Activated CD4-positive, alpha-beta T cell treated with anti-CD3 and anti-CD28 coated beads, Interleukin-2, amount 10 ng/mL, durations not matched to agents 7 days and 5 days (primary cell): ENCODE measurements at places on chromosomes 3 and 15. TPM values are rescaled to one million over a fixed set of nuclear protein-coding genes. Genes with fewer than 3 reads are reported as not detected.

GRCh38 chr15:55247311-55247710 lies 42.3 kb downstream of the RAB27A start:
- H3K4me1 ChIP-seq = peaks cover 64% of the 10 kb centered on the region
- H3K27ac ChIP-seq = no peak overlapping the region
- H3K27me3 ChIP-seq = no peaks in the 10 kb centered on the region
- H3K4me3 ChIP-seq = no peak overlapping the region
- DNase-seq = no peak

The TRIM42 gene
- not detected for total RNA-seq

- no peak overlapping the region for H3K4me3 ChIP-seq
- H3K27me3 ChIP-seq = no peaks in the 10 kb centered on the region
- H3K27ac ChIP-seq = no peak overlapping the region
- no peak for DNase-seq
- no peaks in the 10 kb centered on the region for H3K36me3 ChIP-seq
These were observed 235.2 kb upstream of the VEPH1 start for GRCh38 chr3:157738441-157738840.

DNA sequence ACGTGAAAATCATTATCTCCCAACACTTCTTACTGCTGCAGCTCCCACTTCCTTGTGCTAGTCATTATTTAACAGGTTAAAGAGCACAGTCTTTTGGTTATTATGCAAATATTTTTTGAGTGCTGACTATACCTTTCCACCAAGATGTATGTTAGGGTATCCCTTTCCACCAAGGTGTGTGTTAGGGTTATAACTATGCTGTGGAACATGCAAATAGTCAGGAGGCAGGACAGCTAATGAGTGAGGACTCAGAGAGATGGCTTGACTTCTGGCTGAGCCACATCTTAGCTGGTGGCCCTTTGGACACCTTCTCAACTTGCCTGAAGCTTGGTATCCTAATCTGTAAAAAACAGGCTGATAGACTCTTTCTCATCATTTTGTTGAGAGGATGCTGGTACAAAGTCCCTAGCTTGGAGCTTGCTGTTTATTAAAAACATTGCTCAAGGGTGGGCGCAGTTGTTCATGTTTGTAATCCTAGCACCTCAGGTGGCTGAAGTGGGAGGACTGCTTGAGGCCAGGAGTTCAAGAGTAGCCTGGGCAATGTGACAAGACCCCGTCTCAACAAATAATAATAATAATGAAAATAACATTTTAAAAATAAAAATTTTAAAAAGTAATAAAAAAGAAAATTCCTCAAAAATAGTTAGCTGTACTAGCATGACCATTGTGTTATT lies 160.5 kb upstream of the ADAMTS9 start:
- no peaks in the 10 kb centered on the region for H3K4me1 ChIP-seq
- DNase-seq = no peak
- H3K27me3 ChIP-seq = no peaks in the 10 kb centered on the region
- H3K36me3 ChIP-seq = no peaks in the 10 kb centered on the region
- no peak overlapping the region for H3K4me3 ChIP-seq

The IL17RD gene
- not detected for total RNA-seq

The TIMP4 gene
- not detected for total RNA-seq

DNA sequence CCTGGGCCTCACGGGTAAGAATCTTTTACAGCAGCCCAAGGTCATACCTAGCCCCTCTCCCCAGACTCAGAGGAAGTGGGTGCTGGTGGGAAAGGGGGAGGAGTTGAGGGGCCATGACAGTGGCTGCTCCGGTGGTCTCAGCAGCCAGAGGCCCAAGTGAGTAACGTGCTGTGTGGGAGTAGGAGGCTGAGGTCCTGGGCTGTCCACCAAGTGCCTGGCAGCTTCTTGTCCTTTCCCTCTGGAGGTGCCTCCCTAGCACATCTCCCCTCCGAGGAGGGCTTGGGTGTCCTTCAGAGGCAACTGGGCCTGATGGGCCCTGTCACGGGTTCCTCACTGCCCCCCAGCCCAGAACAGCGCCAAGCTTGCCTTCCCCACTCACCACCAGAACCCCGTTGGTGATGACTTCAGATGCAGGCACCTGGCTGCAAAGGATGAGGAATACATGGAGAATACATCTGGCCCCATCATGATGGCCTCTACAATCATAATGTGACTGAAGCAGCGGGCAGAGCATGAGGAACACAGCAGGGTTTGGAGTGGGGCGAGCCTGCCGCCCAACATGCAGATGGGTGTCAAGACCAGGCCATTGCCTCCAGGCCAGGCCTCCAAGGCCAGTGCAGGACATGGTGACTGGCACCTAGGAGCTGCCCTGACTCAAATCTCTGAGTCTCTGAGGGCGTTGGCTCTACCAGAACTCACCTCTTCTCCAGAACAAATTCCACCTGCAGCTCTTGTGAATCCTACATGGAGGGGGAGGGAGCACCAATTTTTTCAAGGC lies 3.3 kb downstream of the PLA2G4F start:
- no peak overlapping the region for H3K27ac ChIP-seq
- no peaks in the 10 kb centered on the region for H3K36me3 ChIP-seq
- no peaks in the 10 kb centered on the region for H3K4me1 ChIP-seq
- no peak for DNase-seq

- no peak overlapping the region for H3K4me3 ChIP-seq
- no peak overlapping the region for H3K27ac ChIP-seq
These were observed 56.2 kb upstream of the SLC6A6 start for GRCh38 chr3:14346191-14346590.

GRCh38 chr15:24675332-24676144 lies at the start of gene NPAP1:
TSS of gene NPAP1 (plus strand) at chr15:24675775. CDS start at chr15:24675868, 93 bp downstream.
- H3K27ac ChIP-seq = no peak within 1 kb of the TSS
- no peaks in the 10 kb centered on the region for H3K4me1 ChIP-seq
- no peaks in the 10 kb centered on the region for H3K27me3 ChIP-seq
- DNase-seq = no peak

The MYLK gene
- 0.15 TPM for total RNA-seq

GRCh38 chr15:64701482-64702184 lies 73.8 kb downstream of the RBPMS2 start:
- peak overlapping the region; percentile 14 for H3K27ac ChIP-seq
- peaks cover 11% of the 10 kb centered on the region for H3K36me3 ChIP-seq
- DNase-seq = no peak

DNA sequence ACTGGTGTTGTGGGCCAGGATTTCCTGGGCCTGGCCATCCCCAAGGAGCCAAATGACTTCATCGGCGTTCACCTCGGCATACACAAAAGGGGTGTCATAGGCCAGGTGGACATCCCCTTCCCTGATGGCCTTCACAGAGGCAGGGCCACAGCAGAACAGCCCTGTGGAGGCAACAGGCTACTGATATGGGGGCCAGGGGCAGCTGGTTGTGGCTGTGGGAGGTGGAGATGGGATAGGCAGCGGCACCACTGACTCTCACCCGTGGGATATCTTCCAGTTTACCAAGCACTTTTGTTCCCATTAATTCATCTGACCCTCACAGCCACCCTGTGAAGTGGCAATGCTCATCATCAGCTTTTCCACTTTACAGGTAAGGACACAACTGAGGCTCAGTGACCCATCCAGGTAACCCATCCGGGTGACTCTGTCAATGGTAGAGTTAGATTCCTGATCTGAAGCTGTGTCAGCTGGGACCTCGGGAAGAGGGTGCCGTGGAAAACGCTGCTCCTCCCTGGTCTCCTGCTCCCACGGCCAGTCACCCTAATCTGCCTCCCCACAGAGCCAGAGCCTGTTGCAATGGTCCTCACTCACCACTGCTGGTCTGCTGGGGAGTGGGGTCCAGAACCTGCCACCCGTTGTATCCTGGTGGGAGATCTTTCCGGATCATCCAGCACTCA lies 15.3 kb upstream of the TGM5 start:
- H3K4me3 ChIP-seq = no peak overlapping the region
- H3K36me3 ChIP-seq = no peaks in the 10 kb centered on the region

The ADAMTS9 gene
- total RNA-seq = not detected

The DNAJC17 gene
- total RNA-seq = 42.2 TPM

GRCh38 chr3:195071011-195071728 lies 199.8 kb downstream of the XXYLT1 start:
- DNase-seq = no peak
- no peak overlapping the region for H3K4me3 ChIP-seq
- no peaks in the 10 kb centered on the region for H3K36me3 ChIP-seq
- no peaks in the 10 kb centered on the region for H3K4me1 ChIP-seq

GRCh38 chr15:78046796-78047341 lies 30.6 kb downstream of the TBC1D2B start:
- peak overlapping the region; percentile 25 for H3K4me3 ChIP-seq
- DNase-seq = no peak
- peak overlapping the region; percentile 87 for H3K27ac ChIP-seq
- H3K36me3 ChIP-seq = peaks cover 61% of the 10 kb centered on the region
- peaks cover 94% of the 10 kb centered on the region for H3K4me1 ChIP-seq

GRCh38 chr3:133367956-133368355 lies 31.9 kb upstream of the BFSP2 start:
- H3K36me3 ChIP-seq = no peaks in the 10 kb centered on the region
- H3K4me1 ChIP-seq = no peaks in the 10 kb centered on the region
- H3K27me3 ChIP-seq = peaks cover 6% of the 10 kb centered on the region

The SLC12A1 gene
- total RNA-seq = not detected

GRCh38 chr15:80183306-80183705 lies 30.5 kb downstream of the FAH start:
- H3K27me3 ChIP-seq = no peaks in the 10 kb centered on the region
- H3K36me3 ChIP-seq = peaks cover 36% of the 10 kb centered on the region
- H3K4me1 ChIP-seq = no peaks in the 10 kb centered on the region
- no peak overlapping the region for H3K4me3 ChIP-seq
- DNase-seq = no peak

- peaks cover 2% of the 10 kb centered on the region for H3K27me3 ChIP-seq
- H3K36me3 ChIP-seq = no peaks in the 10 kb centered on the region
- H3K4me1 ChIP-seq = no peaks in the 10 kb centered on the region
These were observed 134.7 kb downstream of the THSD4 start for GRCh38 chr15:71249986-71250385.

- DNase-seq = no peak
- H3K27me3 ChIP-seq = no peaks in the 10 kb centered on the region
- H3K27ac ChIP-seq = no peak overlapping the region
- H3K4me1 ChIP-seq = peaks cover 10% of the 10 kb centered on the region
These were observed 93.7 kb downstream of the FRMD4B start for GRCh38 chr3:69292185-69292584.

The OCA2 gene
- total RNA-seq = not detected

The CHRNB4 gene
- total RNA-seq = not detected

DNA sequence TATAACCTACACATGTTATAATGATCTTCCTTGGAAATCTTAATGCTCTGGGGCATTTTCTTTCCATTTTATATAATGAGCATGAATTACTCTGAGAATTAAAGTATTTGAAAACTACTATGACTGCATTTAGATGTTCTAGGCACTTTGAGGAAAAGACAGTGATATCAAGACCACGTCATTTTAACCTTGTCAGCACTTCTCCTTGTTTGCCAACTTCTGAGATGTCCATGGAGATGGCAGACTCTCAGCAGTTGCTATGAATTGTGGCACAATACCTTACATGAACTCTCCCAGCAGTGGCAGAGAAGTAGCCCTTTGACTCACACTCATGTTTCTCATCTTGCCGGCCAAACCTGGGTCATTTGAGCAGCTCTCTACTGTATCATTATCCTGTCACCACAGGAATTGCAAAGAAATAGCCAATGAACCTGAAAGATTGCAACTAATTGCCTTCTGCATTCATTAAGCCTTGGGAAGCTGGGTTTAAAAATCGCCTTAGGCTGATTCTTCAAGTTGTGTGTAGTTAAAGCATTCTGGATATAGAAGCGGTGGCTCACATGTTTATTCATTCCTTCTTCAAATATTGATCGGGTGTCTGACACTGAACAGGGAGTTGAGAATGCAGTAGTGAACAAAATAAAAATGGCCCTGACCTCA lies 272.2 kb upstream of the CFAP20DC start:
- no peak overlapping the region for H3K4me3 ChIP-seq
- no peaks in the 10 kb centered on the region for H3K36me3 ChIP-seq
- no peak for DNase-seq
- H3K4me1 ChIP-seq = no peaks in the 10 kb centered on the region
- H3K27ac ChIP-seq = no peak overlapping the region
- H3K27me3 ChIP-seq = no peaks in the 10 kb centered on the region

The LRTM1 gene
- not detected for total RNA-seq

DNA sequence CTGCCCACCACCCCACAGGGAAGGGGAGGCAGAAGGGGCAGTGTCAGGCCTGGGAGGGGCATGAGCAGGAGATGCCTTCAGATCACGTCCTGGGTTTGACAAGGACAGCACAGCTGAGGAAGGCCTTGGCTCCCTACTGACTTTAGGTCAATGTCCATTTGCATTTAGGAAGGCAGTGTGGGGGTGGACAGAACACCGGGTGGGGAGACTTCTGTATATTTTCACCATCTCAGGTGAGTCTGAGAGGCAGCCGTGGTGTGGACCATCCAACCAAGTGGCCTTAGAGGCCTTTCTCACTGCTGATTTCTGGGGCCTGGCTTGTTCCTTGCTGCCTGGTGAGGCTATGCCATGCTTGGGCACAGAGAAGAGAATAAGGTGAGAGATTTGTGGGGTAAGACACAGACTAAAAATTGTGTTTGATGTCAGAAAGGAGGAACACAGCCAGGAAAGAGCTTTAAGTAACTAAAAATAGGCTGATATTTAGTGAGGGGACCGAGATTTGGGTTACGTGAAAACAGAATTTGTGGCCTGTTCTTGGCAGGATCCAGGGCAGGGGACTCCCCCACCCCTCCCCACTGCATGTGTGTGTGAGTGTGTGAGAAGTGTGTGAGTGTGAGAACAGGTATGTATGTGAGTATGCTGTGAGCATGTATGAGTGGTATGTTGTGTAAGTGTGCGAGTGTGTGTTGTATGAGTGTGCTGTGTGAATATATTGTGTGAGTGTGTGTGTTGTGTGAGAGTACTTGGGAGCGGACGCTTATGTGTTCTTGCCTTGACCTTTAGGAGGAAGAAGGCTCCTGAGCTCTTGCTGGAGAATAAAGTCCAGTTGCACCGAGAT lies 11.8 kb upstream of the PLA2G4E start:
- peaks cover 8% of the 10 kb centered on the region for H3K4me1 ChIP-seq
- H3K27ac ChIP-seq = no peak overlapping the region

The ZMYND10 gene
- total RNA-seq = 3.5 TPM

The PRR20G gene
- not detected for total RNA-seq

GRCh38 chr3:87867001-87867400 lies 191.8 kb downstream of the CGGBP1 start:
- H3K36me3 ChIP-seq = no peaks in the 10 kb centered on the region
- DNase-seq = no peak
- H3K4me3 ChIP-seq = no peak overlapping the region
- no peaks in the 10 kb centered on the region for H3K4me1 ChIP-seq
- H3K27me3 ChIP-seq = no peaks in the 10 kb centered on the region

The MKRN2OS gene
- not detected for total RNA-seq

DNA sequence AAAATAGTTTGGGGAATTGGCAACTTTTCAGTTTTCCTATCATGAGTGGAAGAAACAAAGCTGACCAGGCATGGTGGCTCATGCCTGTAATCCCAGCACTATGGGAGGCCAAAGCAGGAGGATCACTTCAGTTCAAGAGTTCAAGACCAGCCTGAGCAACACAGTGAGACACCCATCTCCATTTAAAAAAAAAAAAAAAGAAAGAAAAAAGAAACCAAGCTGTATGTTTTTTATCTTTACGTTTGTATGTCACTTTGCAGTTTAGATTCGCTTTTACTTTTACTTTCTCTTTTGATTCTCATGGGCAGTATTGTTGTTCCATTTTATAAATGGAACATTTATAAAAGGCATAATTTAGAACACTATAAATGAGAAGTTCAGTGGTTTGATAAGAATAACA lies 31.2 kb upstream of the TNIK start:
- H3K27ac ChIP-seq = peak overlapping the region; percentile 84
- peaks cover 2% of the 10 kb centered on the region for H3K36me3 ChIP-seq
- DNase-seq = no peak
- H3K27me3 ChIP-seq = no peaks in the 10 kb centered on the region
- peak overlapping the region; percentile 53 for H3K4me3 ChIP-seq

The SLC7A14 gene
- not detected for total RNA-seq

The FEZF2 gene
- total RNA-seq = not detected

The SOX14 gene
- not detected for total RNA-seq

The ANKRD34C gene
- total RNA-seq = not detected

The PLSCR5 gene
- not detected for total RNA-seq

The RYR3 gene
- not detected for total RNA-seq

The LRRN1 gene
- total RNA-seq = 0.46 TPM
